ENCODE measurements at places on chromosomes 5 and 9.

DNA sequence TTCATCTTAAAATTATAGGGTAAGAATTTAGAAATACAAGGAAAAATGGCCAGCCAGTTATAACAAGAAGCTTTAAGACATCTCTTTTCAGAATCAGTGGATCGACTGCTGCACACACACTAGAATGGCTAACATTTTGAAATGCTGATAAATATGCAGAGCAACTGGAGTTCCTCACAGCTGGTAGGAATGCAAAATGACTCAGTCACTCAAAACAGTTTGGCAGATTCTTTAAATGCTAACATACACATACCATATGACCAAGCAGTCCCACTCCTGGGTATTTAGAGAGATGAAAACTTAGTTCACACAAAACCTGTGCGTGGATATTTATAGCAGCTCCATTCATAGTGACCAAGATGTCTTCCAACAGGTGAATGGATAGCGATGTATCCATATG is 23.2 kb upstream of the PSAT1 start:
- DNase-seq, result no peak

DNA sequence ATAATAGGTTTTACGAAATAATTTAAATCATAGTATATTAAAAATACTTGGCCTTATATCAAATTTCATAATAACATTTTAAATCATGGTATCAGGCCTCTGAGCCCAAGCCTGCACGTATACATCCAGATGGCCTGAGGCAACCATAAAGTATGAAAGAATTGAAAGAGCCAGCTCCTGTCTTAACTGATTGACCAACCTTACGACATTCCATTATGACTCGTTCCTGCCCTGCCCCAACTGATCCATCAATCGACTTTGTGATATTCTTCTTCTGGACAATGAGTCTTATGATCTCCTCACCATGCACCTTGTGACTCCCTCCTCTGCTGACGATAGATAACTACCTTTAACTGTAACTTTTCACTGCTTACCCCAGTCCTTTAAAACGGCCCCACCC is 545.0 kb downstream of the MTRR start:
- no peak for DNase-seq

- DNase-seq, result no peak
Observed at GRCh38 chr9:86352440-86353077, 1.7 kb downstream of the TUT7 start.

- DNase-seq, result no peak
Observed at GRCh38 chr9:21559402-21560280, 77.5 kb upstream of the IFNE start.

DNA sequence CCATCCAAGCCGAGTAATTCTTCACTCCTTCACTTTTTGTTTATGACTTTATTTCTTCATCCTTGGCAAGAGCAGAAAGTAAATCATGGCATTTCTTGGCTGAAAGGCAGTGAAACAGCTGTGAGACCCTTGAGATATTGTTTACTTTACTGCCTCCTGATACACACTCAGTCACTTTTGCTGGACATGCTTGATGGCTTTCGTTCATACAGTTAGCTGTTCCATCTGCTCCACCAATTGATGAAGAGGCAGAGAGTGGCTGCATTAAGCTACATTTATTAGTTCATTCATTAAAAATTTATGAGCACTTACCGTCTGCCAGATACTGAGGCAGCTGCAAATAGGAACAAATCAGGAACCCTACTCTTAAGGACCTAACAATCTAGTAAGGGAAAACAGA is 184.4 kb upstream of the OR13F1 start:
- no peak for DNase-seq

GRCh38 chr9:89886281-89886700 is 281.5 kb downstream of the GADD45G start:
- DNase-seq, result no peak

DNA sequence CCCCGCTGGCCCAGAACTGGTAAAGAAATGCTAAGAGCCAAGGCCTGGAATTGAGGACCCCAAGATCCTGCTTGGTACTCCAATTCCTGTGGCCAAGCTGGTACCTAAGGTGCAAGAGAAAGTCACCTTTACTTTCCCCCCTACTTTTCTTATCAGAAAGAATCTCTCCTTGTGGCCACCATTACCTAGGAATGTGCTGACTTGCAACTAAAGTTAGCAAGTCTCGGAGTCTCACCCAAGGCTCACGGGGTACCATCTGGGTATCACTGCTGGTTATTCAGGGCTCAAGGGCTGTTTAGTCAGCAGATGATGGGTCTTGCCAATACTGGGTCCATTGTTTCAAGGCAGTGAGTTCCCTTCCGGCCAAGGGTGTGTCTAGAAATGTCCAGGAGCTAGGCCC is 270.2 kb downstream of the KDM4C start:
- no peak for DNase-seq

GRCh38 chr5:172816925-172817562 is 17.0 kb upstream of the ERGIC1 start:
- DNase-seq, result no peak

DNA sequence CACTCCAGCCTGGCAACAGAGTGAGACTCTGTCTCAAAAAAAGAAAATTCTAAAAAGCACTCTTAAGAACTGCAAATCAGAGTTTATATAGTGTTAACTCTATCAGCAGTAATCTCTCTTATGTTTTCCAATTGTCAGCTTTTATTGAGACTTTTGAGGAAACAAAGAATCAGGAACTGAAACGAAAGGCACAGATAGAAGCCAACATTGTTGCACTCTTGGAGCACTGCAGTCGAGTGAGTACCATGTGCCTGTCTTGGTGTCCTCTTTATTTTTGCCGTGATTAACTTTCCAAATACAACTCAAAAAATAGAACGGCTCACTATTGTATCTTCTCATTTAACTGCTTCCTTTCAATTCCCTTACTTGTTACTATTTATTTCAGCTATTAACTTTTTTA is 41.7 kb upstream of the LRRC19 start:
- no peak for DNase-seq

DNA sequence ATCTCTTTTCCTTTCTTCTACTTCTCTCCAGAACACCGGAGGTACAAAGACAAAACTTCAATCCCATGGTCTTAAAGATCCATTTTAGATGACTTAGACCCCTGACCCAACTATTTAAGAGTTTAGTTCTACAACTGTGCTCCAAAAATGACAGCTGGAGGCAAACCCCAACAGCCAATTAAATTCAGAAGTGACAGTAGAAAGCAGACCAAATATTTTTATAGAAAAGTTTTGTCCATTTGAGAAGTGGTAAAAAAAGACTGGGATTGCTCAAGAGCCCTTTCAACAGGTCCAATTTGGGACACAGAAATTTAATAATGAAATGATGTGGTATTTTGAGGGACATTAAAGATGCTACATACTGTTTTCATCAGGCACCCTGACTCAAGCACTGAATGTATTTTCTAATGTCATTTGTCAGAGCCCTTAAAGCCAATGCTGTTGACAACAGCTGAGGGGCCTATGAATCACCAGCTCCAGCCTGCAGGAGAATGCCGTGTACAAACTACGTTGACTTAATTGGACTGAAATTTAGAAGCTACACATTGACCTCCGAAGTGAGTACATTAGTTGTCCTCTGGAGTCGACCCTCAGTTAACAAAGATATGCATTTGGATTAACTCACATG is 147.5 kb upstream of the PIK3R1 start:
- DNase-seq, result no peak
